ENCODE measurements at places on chromosomes 16 and 17. TPM values are rescaled to one million over a fixed set of nuclear protein-coding genes. Genes with fewer than 3 reads are reported as not detected.

ZACN gene
- total RNA-seq: not detected

MYOCD gene
- 0.81 TPM for total RNA-seq

HASPIN gene
- total RNA-seq: 0.97 TPM

CHD9NB gene
- 0.65 TPM for total RNA-seq

ITGAX gene
- not detected for total RNA-seq

CPHXL2 gene
- not detected for total RNA-seq

ATP2A1 gene
- under 0.01 TPM for total RNA-seq

CCR7 gene
- not detected for total RNA-seq

KREMEN2 gene
- total RNA-seq: not detected

HEATR9 gene
- not detected for total RNA-seq

SLC16A11 gene
- 0.32 TPM for total RNA-seq

KCNG4 gene
- total RNA-seq: not detected

NTN1 gene
- 23.5 TPM for total RNA-seq
